ENCODE measurements at places on chromosomes 7 and 10.

DNA sequence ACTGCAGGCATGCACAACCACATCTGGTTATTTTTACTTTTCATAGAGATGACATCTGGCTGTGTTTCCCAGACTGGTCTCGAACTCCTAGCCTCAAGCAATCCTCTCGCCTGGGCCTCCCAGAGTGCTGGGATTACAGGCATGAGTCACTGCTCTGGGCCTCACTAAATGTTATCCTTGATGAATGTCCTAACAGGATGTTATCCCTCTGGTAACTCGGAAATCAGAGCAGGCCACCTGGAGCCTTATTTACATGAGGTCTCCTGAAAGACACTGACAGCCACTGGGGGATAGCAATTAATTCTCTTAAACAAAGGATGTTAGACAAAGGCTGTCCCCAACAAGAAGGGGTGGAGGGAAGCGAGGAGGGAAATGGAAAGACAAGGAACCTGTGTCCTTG, 4.5 kb upstream of the ZNF438 start:
- no peak for DNase-seq

DNA sequence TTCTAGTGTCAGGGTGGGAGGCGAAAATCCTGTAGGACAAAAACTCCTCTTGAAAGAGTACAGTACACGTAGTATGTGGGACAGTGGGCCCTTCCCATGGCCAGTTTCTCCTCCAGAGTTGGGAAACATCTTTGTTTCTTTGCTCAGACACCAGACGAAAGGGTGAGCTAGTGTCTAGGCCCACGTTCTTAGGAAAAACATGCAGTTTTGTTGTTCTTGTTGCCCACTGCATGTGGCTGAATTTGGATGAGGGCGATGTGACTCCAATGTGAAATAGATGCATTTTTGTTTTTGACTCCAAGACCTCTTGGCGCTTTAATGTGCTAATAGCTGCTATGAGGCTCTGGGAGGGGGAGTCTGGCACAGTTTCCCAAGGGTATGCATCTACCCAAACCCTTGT, 100.8 kb downstream of the ATXN7L1 start:
- no peak for DNase-seq

DNA sequence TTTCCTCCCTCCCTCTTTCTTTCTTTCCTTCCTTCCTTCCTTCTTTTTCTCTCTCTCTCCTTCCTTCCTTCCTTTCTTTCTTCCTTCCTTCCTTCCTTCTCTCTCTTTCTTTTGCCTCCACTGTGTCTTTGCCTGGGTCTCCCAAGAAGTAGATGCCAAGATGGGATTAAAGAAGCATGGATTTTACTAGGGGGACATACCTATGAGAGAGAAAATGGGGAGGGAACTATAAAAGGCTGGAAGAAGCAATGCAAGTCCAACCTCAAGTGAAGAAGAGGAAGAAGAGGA, 33.3 kb upstream of the CRTAC1 start:
- no peak for DNase-seq

- no peak for DNase-seq
Measured at GRCh38 chr7:38465956-38466355, 165.2 kb downstream of the AMPH start.

DNA sequence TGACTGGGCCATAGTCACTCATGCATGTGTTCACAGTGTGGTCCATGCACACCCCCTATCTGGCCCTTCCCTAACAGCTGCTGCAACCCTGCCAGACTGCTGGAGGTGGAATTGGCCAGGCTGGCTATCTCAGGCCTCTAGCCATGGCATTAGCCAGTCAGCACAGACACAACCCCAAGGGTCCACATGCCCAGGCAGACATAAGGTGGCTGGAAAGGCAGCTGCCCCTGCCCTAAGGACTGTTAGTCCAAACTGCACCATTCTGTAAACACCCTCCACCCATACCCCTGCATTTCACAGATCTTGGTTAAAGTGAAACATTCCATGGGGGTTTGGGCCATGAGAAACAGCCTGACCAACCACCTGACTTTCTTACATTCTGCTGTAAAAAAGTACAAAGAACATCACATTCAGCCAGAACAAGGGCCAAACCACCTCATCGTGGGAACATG, 137.4 kb upstream of the KCNMA1 start:
- no peak for DNase-seq

DNA sequence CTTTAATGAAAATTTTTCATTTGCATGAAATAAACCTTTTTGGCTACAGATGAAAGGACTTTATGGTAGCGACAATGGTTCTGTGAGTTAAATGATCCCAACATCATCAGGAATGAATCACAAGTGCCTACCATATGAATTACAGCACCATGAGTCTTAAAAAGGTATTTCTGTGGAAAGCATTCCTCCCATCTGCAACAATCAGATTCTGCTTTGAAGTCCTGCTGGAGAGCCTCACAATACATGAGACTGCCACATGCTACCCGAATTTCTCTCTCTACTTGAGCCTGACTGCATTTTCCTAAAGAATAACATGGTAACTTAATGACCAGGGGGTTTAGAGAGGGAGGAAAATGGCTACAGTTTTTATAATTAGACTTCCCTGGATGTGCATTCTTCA, 190.3 kb downstream of the TWIST1 start:
- DNase-seq = no peak

DNA sequence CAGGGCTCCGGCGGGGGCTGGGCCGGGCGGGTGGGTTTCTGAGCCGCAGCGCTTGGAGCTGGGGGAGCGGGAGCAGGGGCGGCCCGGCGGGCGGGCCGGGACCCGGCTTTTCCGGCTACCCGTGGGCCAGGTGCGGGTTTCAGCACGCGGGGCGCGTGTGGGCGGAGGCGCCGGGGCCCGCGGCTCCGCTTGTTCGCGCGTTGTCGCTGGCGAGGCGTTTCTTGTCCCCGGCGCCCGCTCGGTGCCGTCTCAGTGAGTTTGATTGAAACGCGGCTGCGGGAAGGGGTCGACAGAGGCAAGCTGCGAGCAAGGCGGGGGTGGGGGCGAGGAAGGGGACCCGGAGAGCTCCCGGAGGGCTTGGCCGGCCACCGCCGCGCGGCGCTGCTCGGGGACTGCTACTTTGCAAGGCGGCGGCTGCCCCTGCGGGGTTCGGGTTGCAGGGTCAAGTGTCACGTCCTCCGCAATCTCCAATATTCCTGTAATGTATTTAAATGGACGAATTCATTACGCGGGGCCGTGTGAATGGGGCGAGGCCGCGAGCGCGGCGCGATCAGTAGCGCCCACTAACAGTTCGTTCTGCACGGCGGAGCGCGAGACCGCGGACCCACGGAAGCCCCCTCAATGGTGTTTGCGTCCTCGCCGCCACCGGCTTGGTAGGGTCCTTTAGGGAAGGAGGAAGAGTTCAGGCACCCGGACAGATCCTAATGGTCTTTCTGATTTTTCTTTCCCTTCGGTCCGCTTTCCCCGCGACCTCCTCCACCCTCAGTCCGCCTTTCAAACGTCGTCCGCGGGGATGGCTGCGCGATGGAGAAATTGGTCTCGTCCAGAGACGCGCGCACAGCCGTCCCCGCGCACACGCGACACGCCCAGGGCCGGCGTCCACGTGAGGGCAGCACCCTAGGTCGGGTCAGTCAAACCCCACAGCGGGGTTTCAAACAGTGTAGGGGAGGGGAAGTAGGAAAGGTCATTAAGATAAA, 76.9 kb downstream of the INSIG1 start:
- DNase-seq = no peak

DNA sequence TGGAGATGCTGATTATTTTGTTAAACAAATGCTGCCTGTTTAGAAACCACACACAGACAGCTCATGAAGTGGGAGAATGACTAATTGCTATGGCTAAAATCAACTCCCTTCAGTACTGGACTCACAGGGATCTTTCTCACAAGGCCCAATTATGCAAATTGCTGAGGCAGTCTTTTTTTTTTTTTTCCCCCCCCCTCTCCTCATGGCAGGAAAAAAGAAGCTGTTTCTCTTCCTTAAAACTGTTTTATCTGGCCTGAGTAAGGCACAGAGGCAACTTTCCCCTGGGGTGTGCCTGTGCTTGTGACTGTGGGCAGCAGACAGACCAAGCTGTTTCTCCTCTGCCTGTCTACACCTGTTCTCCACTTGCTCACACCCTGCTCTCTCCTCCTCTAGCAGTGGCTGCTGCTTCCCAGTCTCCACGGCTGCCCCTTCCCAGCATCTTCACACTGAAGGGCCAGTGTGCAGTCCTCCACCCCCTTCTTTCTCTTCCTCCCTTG, 65.4 kb upstream of the STEAP1B start:
- no peak for DNase-seq

- DNase-seq = no peak
Measured at GRCh38 chr7:98249106-98249505, 2.9 kb downstream of the TECPR1 start.

DNA sequence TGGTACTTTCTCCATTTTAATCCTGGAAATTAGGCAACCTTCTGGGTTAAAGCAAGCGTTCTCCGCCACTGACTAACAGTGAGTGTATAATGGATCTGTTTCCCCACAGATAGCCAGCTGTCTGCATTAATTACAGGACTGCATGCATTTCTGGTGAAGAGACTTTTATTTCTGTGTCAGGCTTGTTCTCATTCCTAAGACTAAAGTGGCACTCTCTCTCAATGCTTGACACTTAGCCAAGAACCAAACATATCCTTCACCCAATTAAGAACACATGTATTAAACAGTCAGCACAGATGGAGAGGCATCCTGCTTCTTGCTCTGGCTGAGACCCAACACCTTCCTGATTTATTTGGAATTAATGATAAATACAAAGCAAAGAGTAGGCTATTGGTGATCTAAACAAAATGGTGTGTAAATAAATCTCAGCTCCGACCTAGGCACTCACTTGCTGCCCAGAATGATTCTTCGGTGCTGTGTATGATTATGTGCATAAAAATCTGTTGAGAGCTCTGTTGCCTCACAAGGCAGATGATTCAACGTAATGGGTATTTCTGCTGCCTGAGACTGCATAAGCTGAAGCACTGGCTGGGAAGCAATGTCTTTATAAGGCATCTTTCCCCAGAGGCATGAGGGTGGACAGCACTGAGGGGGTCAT, 16.8 kb downstream of the CALU start:
- no peak for DNase-seq

DNA sequence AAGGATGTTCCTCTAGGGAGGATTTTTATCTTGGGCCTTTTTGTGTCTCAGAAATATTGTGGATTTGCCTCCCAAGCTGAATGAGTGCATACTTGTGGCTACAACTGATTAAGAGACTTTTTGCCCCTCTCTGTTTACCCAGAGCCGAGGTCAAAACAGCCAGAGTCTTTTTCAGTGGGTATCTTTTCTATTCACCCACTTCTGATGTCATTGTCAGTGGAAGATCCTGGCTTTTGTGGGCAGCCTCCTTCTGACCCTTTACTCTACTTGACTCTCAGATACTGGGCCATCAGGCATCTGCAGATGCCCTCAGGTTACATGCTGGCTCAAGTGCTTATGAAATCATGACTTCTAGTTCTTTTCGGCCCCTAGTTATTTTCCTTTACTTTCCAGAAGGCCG, 19.6 kb upstream of the PIP4K2A start:
- no peak for DNase-seq

DNA sequence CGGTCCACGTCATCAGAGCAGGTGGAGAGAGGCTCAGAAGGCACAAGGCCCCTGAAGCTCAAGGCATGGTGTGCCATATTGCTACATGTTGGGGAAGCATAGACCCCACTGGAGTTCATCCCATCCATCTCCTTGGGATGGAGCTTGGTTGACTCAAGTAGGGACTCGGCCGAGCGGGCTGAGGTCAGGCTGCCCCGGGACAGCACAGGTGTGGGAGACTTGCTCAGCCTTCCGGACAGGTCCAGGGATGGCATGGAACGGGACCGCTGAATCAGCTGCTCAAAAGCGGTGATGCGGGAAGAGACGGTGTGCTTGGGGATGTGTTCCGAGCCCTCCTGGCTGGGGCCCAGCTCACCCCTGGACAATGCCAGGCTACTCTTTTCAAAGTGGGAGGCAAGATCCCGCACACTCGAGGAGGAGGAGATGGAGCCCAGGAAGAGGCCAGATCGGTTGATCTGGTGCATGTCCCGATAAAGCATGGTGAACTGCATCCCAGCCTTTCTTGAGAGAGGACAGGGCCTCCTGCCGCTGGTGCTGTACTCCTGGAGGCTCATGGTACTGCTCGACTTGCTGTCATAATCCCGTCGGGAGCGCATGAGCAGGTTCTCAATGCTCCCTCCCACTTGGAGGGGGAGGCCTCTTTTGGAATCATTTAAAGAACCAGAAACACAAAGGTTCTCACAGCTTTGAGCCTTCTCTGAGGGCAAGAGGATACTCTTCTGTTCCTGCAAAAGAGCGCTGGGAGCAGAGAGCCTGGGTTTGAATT, 65.6 kb upstream of the PDLIM1 start:
- no peak for DNase-seq

Measured in CD4-positive, alpha-beta memory T cell (primary cell).